ENCODE measurements at places on chromosomes 12 and 14. TPM values are rescaled to one million over a fixed set of nuclear protein-coding genes. Genes with fewer than 3 reads are reported as not detected.

- no peak for DNase-seq
Measured at GRCh38 chr12:49984476-49985359, 12.0 kb downstream of the AQP6 start.

- DNase-seq = peak; percentile 48
Measured at GRCh38 chr12:27821259-27821973, 41.4 kb upstream of the MANSC4 start.

GRCh38 chr12:5188472-5188871, 144.8 kb downstream of the KCNA5 start:
- no peak for DNase-seq

DNA sequence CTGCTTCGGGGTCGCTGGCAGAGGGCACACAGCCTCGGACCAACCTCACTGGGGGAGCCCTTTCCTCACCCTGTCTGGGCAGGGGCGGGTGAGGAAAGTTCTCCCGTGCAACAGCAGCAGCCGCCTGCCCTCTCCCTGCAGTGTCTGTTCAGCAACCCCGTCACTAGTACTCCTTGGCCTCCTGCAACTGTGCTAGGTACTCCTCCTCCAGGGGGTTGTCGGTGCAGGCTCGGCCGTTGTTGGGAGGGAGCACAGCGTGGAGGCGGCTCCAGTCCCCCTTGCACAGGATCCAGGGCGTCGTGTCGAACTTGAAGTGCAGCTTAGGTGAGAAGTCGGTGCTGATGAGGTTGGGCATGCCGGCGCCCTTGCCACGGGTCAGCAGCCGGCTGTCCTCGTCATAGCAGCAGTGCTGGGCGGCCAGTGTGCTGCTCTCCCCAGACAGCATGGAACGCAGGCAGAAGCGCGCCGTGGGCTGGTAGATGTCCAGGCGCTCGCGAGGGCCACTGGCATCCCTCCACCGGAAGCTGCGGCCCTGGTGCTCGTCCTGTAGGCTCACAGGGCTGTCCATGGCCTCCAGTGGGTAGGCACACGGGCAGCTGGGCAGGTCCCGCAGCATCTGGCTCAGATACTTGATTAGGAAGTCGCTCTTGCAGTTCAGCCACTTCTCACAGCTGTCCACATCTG, 17.7 kb downstream of the AHSA1 start:
- DNase-seq = no peak

GRCh38 chr12:50750366-50750765, 13.5 kb upstream of the ATF1 start:
- no peak for DNase-seq

DNA sequence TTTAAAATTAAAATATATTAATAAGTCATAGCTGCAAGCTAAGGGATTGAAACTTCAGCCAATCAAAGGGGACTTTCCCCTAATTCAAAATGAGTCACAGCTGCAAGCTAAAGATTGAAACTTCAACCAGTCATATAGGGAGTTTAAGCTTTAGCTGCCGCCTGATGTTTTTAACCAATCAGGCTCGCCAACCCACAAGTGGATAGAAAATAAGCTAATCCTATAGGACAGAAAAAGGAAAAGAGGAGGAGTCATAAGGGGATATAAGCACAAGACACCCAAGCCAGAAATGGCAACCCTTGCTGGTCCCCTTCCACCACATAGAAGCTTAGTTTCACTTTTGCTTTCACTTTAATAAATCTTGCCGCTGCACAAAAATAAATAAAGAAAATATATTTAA, 1154.6 kb downstream of the GALC start:
- DNase-seq = no peak

DNA sequence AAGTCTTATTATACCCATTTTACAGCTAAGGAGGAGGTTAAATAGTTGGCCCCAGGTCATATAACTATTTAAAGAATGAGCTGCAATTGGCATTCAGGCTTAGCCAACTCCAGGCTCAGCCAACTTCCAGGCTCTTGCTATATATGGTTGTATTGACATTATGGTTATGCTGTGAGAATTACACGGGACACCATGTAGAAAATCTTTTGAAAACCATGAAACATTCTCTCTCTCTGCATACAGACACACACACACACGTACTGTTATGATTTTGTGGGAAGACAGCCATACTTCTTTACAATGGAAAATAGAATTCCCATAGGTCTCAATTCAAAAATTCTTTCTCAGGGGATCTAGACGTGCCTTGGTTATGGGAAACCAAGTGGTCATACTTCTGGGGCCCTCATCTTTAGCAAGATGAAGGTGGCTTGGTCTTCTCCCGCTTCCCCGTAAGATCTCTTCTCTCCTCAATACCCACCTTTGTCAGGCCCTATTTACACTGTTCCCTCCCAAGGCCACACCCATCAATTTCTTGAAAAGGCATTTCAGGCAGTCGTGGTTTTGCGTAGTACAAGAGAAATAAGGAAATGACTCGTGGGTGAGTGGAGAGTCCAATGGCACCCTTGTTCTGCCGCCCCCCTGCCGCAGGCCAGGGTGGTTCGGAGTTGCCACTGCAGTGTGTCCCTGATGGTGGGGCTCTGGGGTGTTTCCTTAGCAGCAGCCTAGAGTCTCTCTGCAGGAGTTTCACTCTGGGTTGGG, 10.0 kb upstream of the GPRC5A start:
- DNase-seq = no peak

- no peak for DNase-seq
Measured at GRCh38 chr12:4307593-4308333, 13.2 kb upstream of the TIGAR start.

- peak; percentile 79 for DNase-seq
Measured at GRCh38 chr12:123278101-123278627, 6.5 kb upstream of the CDK2AP1 start.

DNA sequence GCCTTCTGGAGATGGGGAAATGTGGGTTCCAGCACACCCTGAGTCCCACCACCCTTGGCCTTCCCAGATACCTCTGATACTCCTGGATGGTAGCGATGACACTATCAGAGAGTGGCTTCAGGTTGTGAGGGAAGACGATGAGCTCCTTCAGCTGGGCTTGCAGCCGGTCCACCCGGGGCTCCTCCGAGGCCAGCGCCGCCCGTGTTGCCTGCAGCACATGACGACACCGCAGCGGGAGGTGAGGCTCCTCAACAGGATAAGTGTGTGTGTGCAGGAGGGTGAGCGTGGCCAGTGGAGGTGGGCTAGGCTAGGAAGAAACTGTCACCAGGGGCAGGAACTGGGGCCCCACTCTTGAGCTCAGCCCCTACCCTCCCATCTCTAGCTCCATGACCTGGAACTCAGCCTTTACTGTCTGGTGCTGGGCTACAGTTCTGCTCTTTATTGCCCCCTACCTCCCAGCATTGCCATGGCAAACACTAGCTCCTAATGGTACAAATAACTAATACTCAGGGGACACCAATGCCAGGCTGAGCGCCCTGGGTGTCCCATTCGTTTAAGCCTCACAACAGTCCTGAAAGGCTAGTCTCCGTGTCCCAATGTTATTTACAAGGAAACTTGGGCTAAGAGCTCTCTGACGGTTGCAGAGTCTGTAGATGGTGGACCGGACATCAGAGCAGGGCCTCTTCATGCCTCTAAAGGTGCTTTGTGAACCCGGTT, 64.1 kb downstream of the SYNE3 start:
- DNase-seq = no peak

- DNase-seq = no peak
Measured at GRCh38 chr14:56044196-56044595, 74.0 kb upstream of the PELI2 start.

GRCh38 chr12:116882742-116883141, 1.5 kb upstream of the HRK start:
- DNase-seq = no peak

DNA sequence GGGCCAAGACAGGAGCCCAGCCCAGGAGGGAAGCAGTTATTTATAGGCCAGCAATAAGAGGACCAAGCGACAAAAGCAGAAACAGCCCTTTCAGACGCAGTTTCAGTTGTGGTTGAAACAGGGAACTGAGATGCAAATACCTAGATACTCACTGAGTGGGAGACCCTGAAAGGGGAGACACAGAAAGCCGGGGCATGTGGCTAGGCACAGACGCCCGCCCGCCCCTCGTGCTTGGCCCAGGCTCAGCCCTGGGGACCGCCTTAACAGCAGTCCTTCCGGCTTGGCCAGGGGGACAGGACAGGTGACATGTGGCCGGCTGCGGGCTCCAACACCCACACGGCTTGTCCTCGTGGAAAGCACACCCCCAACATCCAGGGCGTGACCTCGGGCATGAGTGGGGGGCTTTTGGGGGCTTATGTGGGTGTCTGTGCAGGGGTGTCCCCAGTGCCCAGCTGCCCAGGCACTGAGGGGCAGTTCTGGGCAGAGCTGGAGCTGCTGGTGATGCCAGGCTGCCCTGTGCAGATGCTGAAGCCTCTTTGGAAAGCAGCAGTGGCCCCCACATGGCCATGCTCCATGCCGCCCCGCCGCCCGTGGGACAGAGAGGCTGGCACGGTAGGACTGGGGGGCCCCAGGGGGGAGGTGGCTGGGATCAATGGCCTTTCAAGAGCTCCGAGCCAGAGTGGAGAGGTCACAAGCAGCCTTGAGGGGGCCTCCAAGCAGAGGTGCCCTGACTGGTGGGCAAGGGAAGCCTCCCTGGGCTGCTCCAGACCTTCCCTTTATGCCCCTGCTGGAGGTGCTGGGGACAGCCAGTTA, 2.1 kb downstream of the PLD4 start:
- DNase-seq = peak; percentile 88

GRCh38 chr14:59215322-59215721, 26.9 kb downstream of the DAAM1 start:
- DNase-seq = no peak

DNA sequence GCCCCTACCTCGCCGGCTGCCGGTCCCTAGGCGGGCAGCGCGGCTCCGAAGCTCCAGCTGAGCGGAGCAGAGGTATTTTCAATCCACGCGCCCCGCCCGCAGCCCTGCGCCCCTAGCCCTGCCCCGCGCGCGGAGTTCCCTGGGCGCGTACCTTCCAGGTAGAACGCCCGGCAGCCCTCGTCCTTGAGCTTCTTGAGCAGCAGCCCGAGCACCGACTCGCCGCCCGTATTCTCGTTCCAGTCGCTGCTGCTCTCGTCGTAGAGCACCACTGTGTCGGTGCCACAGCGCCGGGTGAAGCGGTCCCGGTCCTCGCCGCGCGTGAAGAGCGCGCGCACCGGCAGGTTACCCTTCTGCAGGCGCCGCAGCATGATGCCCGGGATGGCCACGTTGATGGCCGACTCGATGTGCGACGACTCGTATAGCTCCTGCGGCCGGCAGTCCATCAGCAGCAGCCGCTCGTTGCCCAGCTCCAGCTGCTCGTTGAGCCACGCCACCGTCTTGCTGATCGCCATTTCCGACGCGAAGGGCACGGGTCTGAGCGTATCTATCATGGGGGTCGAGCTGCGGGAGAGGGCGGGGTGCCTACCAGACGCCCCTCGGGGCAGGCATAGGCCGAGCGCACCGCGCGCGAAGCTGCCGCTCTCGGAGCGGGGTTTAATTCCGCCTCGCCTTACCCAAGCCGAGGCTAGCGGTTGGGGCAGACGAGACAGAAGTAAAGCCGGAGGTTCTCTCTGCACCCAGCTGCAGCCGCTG, 636 bp downstream of the DUSP6 start:
- DNase-seq = no peak

- no peak for DNase-seq
Measured at GRCh38 chr12:12190087-12190809, 76.6 kb downstream of the LRP6 start.

DNA sequence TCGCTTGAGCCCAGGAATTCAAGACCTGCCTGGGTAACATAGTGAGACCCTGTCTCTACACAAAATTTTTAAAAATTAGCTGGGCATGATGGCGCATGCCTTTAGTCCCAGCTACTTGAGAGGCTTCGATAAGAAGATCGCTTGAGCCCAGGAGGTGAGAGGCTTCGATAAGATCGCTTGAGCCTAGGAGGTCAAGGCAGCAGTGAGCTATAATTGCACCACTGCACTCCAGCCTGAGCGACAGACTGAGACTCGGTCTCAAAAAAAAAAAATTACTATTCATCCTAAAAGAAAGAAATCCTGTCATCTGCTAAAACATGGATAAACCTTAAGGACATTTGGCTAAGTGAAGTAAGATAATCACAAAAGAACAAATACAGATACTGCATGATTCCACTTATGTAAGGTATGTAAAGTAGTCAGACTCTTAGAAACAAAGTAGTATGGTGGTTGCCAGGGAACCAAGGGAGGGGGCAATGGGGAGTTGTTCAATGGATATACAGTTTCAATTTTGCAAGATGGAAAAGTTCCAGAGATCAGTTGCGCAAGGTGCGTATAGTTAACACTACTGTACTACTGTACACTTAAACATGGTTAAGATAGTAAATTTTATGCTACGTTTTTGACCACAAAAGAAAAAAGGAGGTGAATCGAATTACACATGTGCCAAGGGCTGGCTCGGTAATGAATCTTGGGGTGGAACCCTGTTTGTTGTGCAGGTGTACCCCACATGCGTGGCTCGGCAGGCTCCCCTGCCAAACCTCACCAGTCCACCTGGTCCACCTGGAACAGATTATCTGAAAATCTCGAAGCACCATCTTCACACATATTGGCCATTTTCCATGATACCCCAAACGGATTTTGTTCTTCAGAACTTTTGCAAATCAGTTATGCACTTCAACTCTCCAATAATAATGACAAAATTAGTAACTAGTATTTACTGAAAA, 18.3 kb upstream of the ATP2A2 start:
- no peak for DNase-seq

- no peak for DNase-seq
Measured at GRCh38 chr12:6914246-6914946, at the start of gene ENO2. TSS of gene ENO2 (plus strand) at chr12:6914580. CDS start at chr12:6915833, 1,253 bp downstream.

GRCh38 chr12:97556302-97556779, 93.7 kb downstream of the RMST start:
- DNase-seq = no peak

- no peak for DNase-seq
Measured at GRCh38 chr14:59754256-59754655, 116.3 kb downstream of the RTN1 start.

DNA sequence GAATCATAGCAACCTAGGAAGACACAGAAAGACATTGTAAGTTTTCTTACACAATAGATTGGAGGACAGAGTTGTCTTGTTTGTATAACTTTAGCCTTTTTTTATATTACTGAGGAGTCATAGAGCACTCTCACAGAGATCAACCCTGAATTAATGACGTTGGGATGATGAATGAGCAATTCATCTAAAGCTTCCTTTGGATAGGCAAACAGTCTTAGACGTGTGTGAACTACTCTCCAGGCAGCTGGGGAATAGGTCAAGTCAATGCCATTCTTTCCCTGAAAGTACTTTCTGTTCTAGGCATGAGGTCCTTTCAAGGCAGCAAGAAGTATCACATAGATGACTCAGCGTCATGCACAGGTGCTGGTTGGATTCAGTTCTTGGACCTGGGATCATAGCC, 369.1 kb upstream of the NOVA1 start:
- DNase-seq = no peak

The KRT74 gene
- not detected for total RNA-seq

The EEF1AKMT3 gene
- 4.2 TPM for total RNA-seq

The STK38L gene
- total RNA-seq = 131 TPM

The LUM gene
- total RNA-seq = 0.31 TPM

The CCDC77 gene
- 11.2 TPM for total RNA-seq

The NID2 gene
- total RNA-seq = 0.27 TPM

The SMIM41 gene
- total RNA-seq = not detected

The AKAP6 gene
- total RNA-seq = 5.3 TPM

The TUBA1C gene
- 318 TPM for total RNA-seq

The PTPRO gene
- 2.4 TPM for total RNA-seq

The ESRRB gene
- total RNA-seq = not detected

The PLEKHG7 gene
- 1.3 TPM for total RNA-seq

The IFNG gene
- total RNA-seq = 0.69 TPM

The BHLHE41 gene
- total RNA-seq = 0.45 TPM

The AMDHD1 gene
- 0.15 TPM for total RNA-seq

The SLC25A47 gene
- total RNA-seq = not detected

Measured in GM12878 (cell line).